ENCODE measurements at places on chromosomes 12 and 14.

DNA sequence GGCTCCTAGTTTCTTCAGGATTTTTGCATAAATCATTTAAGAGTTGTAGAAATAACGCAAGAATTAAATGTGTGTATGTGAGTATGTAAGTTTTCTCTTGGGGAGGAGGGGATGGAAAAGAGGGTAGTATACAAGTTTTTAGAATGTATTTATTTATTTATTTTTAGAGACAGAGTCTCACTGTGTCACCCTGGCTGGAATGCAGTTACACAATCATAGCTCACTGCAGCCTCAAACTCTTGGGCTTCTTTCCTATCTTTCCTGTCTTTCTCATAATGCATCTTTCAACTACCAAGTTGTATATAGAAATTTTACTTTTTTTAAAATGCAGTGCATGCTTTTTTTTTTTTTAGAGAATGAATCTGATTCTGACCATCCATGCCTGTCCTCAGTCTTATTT, 269.0 kb upstream of the GARIN2 start:
- no peak for DNase-seq

DNA sequence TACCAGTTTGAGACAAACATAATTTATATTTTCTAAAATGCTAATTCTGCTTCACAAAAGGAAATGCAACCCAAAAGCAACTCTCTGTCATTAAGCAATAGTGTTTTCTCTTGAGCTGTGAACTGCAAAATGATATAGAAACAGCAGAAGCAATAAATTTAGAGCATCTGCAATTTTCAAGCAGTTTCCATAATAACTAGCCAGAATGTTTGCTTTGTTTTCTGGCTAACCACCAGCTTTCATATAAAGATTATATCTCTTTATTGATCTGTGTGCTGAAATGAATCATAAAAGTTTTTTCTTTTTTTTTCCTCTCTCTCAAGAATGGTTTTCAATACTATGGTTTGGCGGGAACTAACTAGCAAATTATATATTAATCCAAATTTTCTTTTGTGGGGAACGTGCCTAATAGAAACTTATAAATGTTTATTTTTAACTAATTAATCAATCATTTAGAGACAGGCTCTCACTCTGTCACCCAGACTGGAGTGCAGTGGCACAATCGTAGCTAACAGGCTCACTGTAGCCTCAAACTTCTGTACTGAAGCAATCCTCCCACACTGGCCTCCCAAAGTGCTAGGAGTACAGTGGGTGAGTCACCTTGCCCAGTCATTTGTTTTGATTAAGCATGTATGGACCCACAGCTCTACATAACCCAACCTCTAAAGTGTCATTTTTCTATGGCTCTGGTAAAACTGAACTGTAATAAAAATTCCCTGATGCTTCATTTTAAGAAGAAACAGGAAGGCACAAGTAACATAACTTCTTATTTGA, 830.1 kb upstream of the MGAT4C start:
- no peak for DNase-seq

- DNase-seq = no peak
These were observed 84.9 kb downstream of the PPFIBP1 start for GRCh38 chr12:27608890-27609289.

DNA sequence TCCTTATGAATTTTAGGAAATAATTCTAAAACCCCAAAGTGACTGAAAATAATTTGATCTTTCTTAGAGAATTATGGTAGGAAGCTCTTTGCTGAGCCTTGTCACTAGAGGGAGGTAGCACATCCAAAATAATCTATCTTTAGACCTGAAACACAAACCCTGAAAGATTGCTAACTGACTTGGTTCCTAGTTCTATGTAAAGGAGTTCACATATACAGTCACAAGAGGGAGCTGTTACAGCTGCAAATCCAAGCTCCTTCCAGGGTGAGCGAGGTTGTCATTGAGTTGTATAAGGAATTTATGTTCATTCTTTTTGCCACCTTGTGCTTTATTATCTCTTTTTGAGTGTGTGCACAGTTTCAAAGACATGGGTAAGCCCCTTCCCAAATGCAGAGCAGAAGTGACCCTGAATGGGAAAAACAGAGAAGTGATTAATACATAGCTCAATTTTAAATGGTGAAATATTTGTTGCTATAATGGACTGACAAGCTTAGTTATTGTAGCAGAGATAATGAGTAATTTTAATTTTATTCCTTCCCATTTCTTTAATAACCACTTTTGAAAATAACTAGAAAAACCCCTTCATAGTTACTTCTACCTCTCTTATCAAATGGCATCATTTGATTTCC, 387.9 kb downstream of the DAD1 start:
- DNase-seq = no peak

DNA sequence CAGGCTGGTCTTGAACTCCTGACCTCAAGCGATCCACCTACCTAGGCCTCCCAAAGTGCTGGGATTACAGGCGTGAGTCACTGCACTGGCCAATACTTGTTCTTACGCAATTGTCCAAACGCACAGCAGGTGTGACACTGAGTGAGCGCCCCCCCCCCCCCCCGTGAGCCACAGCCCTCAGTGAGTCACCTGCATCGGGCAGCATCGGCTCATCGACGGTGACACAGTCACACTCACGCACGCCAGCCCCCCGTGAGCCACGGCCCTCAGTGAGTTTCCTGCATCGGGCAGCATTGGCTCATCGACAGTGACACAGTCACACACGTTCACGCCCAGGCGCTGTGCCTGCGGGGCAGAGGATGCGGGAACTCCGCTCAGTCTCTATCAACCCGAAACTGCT, 42.5 kb downstream of the GALNT9 start:
- DNase-seq = no peak

- DNase-seq = no peak
These were observed 365.4 kb downstream of the EMP1 start for GRCh38 chr12:13561923-13562322.

DNA sequence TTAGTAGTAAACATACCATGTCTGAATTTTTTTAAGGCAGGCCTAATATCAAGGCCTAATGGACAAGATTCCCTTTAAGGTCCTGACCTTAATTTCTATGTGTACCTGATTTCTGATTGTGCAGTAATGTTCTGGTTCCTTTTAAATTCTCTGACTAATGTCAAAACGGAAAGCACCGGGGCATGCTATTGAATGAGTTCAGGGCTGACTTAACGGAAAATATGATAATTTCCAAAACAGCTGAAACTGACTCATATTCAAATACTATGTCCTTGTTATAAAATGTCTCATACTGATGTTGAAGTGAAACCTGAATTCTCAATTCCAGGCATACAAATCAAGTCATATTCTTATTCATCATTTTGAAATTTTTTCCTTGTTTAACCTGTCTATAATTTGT, 6.7 kb downstream of the TAS2R43 start:
- DNase-seq = no peak

GRCh38 chr14:104285508-104285840, 147.1 kb downstream of the KIF26A start:
- DNase-seq = no peak

GRCh38 chr14:61641914-61642613, 53.2 kb upstream of the HIF1A start:
- DNase-seq = no peak

GRCh38 chr12:47209014-47209413, 129.3 kb upstream of the AMIGO2 start:
- DNase-seq = no peak

DNA sequence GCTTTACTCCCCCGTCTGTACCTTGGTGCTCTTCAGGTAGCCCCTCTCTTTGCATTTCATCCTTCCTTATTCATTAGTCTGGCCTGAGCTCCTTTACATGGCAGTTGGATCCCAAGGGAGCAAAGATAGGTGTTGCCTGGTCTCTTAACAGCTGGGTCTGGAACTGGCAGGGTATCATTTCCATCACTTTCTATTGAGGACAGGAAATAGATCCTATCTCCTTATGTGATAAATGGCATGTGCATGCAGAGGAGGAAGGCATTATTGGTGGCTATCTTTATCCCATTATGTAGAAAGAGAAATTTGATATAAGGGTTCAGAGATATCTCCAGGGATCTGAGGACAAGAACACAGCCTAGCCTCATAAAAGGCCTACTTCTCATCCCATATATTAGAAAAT, 54.6 kb upstream of the OAS1 start:
- DNase-seq = no peak

GRCh38 chr12:4107436-4107878, 166.1 kb upstream of the CCND2 start:
- DNase-seq = no peak

GRCh38 chr14:69664865-69665526, 53.6 kb downstream of the SUSD6 start:
- no peak for DNase-seq

DNA sequence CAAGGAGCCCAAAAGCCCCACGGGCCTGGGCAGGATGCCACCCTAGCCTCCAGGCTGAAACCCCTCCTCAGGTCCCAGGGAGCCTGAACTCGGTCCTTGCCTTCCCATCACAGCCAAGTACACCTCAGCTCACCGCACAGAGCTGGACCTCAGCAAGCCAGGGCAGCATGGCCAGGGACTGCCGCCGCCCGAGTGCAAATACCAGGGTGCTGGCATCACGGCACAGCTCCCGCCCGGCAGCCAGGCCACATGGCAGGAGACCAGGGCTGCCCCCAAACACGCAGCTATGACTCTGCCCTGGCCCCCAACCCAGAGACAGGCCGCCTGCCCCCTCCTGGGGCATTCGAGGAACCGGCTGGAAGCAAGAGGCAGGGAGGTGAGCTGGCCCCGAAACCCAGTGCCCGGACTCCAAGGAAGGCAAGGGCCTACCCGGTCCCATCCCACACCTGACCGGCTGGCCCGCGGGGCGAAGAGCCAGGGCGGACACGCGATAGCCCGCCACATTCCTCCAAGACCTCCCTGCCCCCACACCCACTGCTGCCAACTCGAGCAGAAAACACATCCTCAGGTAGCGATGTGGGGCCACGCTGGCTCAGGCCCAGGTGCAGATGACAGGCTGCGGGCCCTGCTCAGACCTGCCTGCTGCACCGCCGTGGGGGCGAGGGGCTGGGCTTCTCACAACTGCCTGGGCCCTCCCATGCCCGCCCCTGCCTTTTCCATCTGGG, 2.7 kb downstream of the JAG2 start:
- DNase-seq = no peak

DNA sequence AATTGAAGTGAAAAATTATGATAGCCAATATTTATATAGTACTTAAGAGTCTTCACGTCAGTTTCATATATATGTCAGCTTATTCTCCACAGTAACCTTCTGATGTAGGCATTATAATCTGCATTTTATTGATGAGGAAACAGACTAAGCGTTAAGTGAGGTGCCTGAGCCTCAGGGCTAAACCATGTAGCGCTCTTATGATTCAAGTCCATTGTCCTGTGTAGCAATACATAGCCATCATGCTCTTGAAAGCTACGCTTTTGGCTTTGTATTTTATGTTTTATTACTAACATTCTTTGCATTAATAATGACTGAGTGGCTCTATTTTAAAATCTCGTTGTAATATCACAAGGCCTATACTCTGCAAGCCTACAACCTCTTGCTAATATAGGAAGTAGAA, 79.0 kb downstream of the ANO6 start:
- DNase-seq = no peak

GRCh38 chr12:88628856-88629509, 48.7 kb upstream of the KITLG start:
- no peak for DNase-seq

DNA sequence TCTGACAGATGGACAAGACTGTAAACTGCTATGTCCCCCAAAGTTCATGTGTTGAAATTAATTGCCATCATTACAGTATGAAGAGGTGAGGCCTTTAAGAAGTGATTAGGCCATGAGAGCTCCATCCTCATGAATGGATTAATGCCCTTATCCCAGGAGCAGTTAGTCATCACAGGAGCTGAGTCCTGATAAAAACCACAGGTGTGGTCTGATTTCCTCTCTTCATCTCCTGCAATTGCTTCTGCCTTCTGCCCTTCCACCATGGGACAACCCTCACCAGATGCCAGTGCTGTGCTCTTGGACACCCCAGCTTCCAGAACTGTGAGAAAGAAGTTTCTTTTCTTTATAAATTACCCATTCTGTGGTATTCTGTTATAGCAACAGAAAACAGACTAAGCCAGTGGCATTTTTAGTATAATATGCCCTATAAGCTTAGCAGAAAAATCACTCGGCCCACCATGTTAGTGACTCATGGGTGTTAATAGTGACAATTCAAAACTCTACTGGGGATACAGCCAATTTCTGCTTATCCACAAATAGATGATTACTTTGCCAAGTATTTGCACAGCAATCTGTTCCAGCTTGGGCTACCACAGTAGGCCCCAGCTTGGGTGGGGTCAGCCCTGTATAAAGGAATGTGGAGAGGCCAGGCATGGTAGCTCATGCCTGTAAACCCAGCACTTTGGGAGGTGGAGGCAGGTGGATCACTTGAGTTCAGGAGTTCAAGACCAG, 129.0 kb upstream of the BCL2L14 start:
- DNase-seq = no peak

- DNase-seq = peak; percentile 14
These were observed 1004.4 kb downstream of the AACS start for GRCh38 chr12:126069549-126070165.

GRCh38 chr12:113899561-113900471, 66.3 kb downstream of the RBM19 start:
- no peak for DNase-seq

GRCh38 chr12:2233034-2233433, 180.2 kb downstream of the CACNA1C start:
- DNase-seq = no peak

- no peak for DNase-seq
These were observed 12.1 kb upstream of the HMGA2 start for GRCh38 chr12:65811968-65812700.
